Bronchus fibroblast of lung (primary cell): ENCODE measurements at places on chromosomes 6 and 20. TPM values are rescaled to one million over a fixed set of nuclear protein-coding genes. Genes with fewer than 3 reads are reported as not detected.

Gene ISM1
- under 0.01 and 0.15 TPM in 2 replicates for total RNA-seq

Gene PANK2
- total RNA-seq, result 29.9 and 33.3 TPM in 2 replicates

Gene MAS1
- total RNA-seq, result not detected in 2 replicates

Gene HSPA1A
- 56.3 and 60.4 TPM in 2 replicates for total RNA-seq

Gene CABLES2
- total RNA-seq, result 5.5 and 5.8 TPM in 2 replicates

Gene TTLL9
- total RNA-seq, result not detected in 2 replicates

Gene UCKL1
- total RNA-seq, result 26.7 and 27.6 TPM in 2 replicates
